K562 (cell line): ENCODE measurements at places on chromosomes 3 and 15. TPM values are rescaled to one million over a fixed set of nuclear protein-coding genes. Genes with fewer than 3 reads are reported as not detected.

DNA sequence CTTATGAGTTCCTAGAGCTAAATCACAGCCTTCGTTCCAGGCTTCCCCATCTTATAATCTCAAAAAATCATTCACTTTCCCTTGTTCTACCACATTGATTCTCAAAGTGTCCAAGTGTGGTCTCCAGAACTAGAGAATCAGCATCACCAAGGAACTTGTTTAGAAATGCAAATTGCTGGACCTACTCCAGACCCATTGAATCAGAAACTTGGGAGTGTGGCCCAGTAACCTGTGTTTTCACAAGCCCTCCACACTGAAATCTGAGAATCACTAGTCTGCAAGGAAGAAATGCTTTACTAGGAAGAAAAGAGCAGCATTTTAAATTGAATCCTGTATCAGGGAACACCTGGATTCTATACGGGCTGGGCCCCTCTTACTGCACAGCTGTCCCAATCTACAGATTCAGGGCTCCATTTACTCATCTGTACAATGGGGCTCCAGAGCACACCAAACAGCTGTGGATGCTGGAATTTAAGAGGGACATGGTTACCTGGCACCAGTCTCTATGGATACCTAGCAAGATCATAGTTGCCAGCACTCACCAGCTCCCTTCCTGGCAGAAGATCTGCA is 3.9 kb downstream of the MEGF11 start:
- DNase-seq: no peak

GRCh38 chr3:24390169-24391130 is 104.2 kb downstream of the THRB start:
- DNase-seq: no peak

GRCh38 chr15:100777821-100778220 is 101.8 kb upstream of the ALDH1A3 start:
- no peak for DNase-seq

The MAGI1 gene
- 43.2 and 44.2 TPM in 2 replicates for polyA plus RNA-seq

DNA sequence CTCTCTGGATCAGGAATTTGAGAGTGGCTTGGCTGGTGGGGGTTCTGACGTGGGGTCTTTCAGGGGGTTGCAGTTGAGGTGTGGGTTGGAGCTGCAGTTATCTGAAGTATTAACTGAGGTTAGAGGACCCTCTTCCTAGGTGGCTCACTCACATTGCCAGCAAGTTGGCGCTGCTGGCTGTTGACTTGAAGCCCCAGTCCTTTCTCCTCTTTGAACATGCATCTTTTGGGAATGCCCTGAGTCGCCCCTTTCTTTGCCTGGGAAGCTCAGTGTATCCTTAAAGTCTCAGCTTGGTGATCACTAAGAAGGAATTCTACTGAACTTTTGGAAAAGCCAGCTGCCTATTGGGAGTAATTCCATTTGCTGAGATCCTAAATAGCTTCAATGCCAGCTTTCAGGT is 13.0 kb upstream of the AMOTL2 start:
- no peak for DNase-seq

The CLSTN2 gene
- not detected in 2 replicates for polyA plus RNA-seq

The SORD gene
- 29.6 and 42.3 TPM in 2 replicates for polyA plus RNA-seq
